ENCODE measurements at places on chromosomes 1 and 21. TPM values are rescaled to one million over a fixed set of nuclear protein-coding genes. Genes with fewer than 3 reads are reported as not detected.

GRCh38 chr1:36486439-36487335 is 4.0 kb upstream of the CSF3R start:
- peak; percentile 86 for DNase-seq

- DNase-seq = no peak
Measured at GRCh38 chr1:171191992-171192391, 6.9 kb downstream of the FMO2 start.

DNA sequence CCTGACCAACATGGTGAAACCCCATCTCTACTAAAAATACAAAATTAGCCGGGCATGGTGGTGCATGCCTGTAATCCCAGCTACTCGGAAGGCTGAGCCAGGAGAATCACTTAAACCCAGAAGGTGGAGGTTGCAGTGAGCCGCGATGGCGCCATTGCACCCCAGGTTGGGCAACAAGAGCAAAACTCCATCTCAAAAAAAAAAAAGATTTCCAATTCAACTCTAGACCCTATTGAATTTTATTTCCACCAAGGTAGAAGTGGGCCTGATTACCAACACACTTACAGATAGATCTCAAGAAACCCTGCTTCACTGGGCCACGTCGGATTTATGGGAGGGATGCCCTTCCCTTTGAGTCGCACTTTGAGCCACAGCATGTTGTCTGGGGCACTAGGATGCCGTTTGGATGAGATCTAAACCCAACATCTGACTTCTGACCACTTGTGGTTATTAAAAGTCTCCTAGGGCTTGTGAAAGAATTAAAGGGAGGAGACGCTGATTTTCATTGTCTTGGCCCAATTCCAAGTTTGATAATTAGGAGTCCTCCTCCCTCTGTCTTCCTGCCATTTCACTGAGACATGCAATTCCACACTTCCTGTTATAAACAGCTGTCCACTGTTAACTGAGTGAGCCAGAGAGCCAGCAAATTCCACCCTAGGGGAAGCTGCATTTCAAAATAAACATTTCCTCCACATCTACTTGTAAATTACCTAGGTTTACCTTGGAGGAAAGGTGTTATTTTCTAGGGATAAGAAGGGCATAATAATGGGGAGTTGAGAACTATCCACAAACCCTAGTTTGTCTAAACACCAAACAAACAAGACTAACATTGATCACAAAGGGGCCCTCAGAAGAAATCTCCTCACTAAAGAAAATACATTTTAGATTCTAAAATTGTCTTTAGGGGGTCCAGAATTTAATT is 5.2 kb upstream of the RERE start:
- peak; percentile 56 for DNase-seq

DNA sequence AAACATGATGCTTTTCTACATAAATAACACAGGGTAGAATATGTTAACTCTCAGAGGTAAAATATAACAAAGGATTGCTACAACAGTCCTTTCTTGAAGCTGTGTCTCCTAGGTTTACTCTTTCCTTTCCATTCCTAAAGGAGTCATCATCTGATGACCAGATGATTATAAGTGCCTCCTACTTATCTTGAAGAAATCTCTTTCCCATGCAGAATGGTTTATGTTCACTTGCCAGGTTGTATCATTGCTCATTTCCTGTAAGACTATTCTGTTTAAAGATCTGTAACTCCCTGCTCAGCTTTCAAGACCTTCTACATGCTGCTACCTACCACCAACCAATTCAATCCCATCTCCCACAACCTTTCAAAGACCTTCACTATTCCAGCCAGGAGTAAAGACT is 51.5 kb upstream of the PTCH2 start:
- no peak for DNase-seq

GRCh38 chr1:36669262-36669661 is 186.5 kb upstream of the CSF3R start:
- DNase-seq = no peak

DNA sequence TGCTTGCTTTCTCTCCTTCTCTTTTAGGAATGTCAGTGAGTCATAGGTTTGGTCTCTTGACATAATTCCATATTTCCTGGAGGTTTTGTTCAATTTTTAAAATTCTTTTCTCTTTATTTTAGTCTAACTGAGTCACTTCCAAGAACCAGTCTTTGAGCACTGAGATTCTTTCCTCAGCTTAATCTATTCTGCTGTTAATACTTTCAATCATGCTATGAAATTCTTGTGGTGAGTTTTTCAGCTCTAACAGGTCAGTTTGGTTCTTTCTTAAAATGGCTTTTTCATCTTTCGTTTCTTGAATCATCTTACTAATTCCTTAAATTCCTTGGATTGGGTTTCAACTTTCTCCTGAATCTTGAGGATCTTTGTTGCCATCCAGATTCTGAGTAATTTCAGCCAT is 321.0 kb downstream of the PTBP2 start:
- DNase-seq = no peak

Gene SLC9C2
- 0.77 TPM for total RNA-seq

Gene SV2A
- total RNA-seq = 5.0 TPM

GRCh38 chr1:171742577-171742922 is 685 bp upstream of the VAMP4 start:
- DNase-seq = peak; percentile 55

Gene GUCA2A
- 6.5 TPM for total RNA-seq

DNA sequence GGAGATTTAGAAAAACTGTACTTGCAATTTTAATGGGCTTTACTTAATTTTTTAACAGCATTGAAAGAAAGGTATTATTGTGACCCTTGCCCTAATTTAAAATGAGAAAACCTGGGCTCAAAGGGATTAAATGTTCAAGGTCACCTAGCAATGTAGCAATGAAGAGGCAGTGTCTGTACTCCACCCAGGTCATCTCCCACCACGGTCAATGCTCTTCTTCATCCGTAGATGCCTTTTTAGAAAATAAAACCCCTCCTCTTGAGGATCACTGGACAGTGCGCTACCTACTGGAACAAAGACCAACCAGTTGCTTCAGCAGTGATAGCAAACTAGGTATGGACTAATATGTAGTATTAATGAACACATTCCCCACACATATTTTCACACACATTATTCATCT is 29.8 kb upstream of the HAO2 start:
- DNase-seq = no peak

DNA sequence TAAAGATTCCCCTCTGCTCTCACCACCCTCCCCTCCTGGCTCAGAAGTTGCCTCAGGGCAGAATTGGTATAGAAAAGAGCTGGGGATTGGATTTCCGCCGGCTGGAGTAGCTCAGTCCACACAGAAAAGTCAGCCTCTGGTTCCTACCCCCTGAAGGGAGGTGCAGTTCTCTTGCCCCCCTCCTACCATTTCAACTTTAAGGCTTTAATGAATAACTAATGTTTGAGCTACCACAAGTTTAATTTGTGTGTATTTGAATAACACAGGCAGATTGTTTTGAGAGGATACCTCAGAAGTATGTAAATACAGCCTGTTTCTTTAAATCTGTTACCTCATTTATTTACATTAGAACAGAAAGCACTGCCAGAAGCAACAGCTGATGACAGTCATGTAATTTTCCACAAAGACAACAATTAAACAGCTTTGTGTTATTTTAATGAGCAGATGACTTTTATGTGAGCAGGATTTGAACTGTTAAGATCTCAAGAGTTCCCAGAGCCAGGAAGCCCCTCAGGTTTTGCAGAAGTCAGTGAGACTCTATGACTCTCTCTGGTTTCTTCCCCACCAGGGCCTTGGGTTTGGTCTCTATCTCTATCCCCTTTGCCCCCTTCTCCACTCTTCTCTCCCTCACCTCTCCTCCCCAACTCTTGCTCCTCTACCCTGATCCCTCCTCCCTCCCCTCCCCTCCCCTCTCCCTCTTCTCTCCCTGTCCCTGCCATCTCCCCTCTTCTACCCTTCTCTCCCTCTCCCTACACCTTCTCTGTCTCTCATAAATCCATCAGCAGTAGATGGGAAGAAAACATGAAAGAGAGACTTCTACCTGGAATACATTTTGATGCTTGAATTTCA is 26.3 kb downstream of the DUSP10 start:
- DNase-seq = peak; percentile 47

DNA sequence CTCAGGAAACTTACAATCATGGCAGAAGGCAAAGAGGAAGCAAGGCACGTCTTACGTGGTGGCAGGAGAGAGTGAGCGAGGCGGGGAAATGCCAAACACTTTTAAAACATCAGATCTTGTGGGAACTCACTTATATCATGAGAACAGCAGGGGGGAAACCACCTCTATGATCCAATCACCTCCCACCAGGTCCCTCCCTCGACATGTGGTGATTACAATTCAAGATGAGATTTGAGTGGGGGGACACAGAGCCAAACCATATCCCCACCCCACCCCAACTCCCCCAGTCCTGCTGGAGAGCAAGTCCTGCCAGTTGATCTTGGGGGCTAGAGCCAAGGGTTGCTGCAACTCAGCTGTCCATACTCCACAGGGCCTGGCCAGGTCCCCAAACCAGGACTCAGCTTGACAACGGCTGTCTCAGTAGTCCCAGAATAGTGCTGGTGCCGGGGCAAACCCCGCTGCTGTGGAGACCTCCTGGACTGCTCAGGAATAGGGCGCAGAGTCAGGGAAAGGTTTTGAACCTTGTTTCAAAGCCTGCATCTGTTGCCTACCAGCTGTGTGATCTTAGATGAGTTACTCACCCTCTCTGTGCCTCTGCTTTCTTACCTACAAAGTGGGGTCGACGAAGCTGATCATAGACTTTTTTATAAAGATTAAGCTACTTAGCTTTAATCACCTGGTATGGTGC is 79.5 kb downstream of the STUM start:
- no peak for DNase-seq

- DNase-seq = no peak
Measured at GRCh38 chr1:162627662-162628296, 4.5 kb upstream of the DDR2 start.

DNA sequence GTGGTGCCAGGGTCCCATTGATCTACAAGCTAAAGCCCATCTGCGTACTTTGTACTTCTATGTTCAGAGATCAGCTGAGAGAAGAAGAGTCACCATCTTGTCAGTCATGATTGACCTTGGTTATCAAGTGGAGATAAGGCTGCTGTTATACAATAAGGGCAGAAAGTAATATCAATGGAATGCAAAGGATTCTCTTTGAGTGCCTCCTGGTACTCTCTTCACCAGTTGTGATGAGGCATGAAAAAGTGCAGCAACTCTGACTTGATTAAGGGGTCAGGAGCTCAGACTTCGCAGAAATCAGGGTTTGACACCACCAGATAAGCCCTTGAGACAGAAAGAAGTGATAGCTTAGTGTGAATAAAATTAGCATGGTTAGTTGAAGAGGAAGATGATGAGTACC is 25.7 kb upstream of the SYT14 start:
- no peak for DNase-seq

GRCh38 chr1:145990249-145990855 is 6.0 kb downstream of the TXNIP start:
- DNase-seq = no peak

DNA sequence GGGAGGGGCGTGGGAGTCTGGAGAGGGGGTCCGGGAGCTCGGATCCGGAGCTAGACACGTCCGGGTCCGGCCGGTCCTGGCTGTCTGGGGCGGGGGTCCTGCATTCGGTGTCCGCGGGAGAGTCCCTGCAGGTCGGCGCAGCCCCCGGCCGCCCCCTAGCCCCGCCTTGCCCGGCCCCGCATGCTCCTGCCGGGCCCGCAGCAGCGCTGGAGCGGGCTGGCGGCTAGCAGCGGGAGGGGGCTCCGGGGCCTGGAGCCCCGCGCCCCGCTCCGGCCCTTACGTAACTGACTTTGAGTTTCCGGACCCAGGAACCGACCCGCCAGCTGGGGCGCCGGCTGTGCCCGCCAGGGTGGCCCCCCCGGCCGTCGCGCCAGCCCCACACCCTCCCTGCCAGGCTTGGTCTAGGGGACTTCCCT is 26.9 kb upstream of the EPB41 start:
- peak; percentile 60 for DNase-seq

Gene SCAF4
- total RNA-seq = 14.9 TPM

Data from hepatocyte (in vitro differentiated cells).